ENCODE measurements at places on chromosomes 5 and 9. TPM values are rescaled to one million over a fixed set of nuclear protein-coding genes. Genes with fewer than 3 reads are reported as not detected.

The EIF4E1B gene
- total RNA-seq, result not detected

The SELENOP gene
- total RNA-seq, result 0.42 TPM

The PCDHA5 gene
- total RNA-seq, result 0.47 TPM

The ADRA1B gene
- 9.9 TPM for total RNA-seq
